Stimulated activated CD4-positive, alpha-beta T cell treated with anti-CD3 and anti-CD28 coated beads, Interleukin-4, amount 100 ng/mL, for 4 hours (primary cell): ENCODE measurements at places on chromosomes 6 and 20.
A peak's percentile ranks its signal among the peaks of the same experiment; 100 is the strongest.

GRCh38 chr6:137845460-137845859, 21.6 kb upstream of the TNFAIP3 start:
- DNase-seq: no peak

GRCh38 chr20:18405826-18406225, 61.0 kb downstream of the DZANK1 start:
- no peak for DNase-seq

DNA sequence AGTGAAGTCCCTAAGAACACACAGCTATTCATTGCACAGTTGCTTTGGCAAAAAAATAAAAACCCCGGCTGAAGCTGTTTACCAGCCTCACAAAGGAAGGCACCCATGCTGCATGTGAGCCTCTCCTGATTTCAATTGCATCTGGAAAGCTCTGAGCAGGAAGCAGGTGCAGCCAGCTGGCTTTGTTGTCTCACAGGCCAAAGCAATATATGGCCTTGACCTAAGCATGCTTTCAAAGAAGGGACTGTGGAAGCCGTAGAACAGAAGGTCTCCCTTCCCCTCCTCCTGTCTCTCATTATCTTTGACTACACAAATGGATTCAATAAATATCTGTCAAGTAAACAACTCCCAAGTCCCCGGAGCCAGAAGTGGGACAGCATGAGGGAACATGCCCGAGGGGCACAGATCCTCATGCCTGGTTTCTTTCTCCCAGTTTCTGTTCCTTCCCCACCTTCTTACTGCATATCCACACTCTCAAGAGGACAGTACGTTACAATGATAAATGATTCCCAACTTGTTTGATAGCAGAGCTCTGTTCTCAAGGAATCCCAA, 57.2 kb upstream of the PCSK2 start:
- no peak for DNase-seq

DNA sequence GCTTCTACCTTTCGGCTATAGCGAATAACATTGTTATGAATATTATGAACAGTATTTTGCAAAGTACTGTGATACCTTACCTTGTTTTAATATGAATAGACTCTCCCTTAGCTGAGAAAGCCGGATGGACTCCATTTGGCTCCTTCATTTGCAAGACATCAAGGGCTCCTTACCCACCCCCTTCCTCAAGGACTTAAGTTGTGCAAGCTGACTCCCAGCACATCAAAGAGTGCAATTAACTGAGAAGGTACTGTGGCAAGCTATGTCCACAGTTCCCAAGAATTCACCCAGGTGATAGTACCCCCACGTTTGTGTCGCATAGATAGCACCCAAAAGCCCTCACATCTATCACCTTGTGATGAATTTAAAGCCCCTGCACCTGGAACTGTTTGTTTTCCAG, 11.2 kb downstream of the CST5 start:
- DNase-seq: no peak

DNA sequence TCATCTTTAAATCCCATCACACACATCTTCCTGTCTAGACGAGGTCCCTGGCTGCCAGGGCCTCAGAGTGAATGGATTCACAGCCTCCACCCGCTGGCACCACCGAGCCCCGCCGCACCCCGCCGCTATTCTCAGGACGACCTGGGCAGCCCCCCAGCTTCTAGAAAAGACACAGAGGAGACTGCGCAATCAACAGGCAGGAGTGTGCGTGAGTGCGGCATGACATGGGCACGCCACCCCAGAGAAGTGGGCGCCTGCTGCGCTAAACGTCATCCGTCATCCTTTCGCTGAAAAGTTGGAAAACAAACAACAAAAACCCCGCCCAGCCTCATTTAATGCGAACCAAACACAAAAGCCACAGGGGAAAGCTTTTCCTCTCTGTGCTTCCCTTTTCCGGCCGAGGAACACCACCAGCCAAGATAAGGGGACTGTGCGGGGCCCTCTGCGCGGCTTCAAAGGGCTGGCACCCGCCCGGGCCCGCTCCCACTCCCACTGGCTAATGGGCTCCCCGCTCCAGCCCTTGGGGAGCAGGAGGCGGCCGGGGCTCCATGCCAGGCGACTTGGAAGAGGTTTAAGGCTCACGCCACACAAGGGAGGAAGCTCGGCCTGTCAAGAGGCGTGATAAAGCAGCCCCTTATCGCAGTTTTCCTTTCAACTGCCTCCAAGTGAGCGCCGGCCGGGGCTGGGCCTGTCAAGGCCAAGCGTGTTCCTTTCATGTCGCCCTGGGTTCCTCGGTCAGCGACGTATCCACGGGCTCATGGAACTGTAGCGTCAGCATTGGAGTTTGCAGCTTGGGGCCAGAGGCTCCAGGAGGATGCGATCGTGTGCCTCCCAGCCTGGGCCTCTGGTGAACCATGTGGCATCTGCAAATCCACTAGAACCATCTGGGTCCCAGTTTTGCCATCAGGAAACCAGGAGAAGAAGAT, 50.1 kb downstream of the NFATC2 start:
- DNase-seq: no peak

GRCh38 chr6:31806470-31807272, at the start of gene LSM2:
Gene LSM2, minus strand, starts transcription at chr6:31806966. Its CDS starts 209 bp downstream, at chr6:31806757.
- DNase-seq: peak; percentile 97

DNA sequence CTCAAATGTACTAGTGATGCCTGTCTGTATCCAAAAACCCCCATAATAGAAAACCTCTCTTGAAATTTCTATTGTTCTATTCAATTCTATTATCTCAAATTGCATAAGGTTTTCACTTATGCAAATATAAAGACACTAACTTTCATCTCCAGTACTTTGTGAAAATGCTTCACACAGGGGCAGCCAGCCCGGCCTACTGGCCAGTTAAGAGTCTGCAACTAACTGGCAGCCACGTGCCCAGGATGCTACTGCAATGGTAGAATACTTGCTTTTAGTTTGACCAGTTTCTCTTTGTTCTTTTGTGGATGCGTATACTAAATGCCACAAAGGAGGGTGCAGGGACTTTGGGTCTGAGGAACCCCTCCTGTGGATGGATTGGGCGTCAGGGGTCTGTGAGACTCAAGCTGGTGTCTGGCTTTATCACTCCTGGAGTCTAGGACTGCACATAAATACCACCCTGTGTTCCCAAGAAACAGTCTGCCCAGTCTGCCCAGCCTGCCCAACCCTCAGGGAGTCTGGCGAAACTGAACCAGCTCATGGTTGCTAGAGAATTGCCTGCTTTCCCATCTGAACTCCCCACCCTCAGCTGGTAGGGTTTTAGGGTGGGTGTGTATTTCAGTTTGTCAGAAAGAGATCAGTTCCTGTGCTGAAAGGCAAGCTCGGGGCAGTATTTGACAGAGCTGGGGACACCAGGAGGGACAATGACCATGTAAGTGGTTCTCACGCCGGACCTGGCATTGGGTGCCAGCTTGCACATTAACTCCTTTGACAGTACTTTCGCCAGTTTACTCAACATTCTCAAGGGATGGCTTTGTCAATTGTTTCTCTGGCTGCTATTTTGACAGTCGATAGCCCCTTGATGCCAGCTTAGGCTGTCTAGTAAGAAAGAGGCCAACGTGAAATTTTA, 558.2 kb upstream of the JAG1 start:
- DNase-seq: no peak

DNA sequence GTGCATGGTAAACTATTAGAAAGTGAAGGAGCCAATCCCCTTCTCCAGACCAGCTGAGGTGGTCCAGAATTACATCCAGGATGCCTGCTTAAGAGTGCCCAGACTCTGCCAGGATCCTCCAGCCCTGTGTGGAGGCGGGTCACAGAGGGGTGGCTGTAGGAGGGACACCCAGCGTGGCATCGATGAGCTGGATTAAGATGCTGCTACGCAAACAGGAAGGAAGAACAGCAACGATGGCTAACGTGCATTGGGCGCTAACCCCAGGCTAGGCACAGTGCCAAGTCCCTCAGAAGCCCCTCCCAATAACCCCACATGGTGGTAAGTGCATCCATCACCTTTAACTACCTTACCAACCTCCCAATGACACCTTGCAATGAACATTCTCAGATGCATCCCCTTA, 63.9 kb upstream of the MRPS10 start:
- DNase-seq: no peak

DNA sequence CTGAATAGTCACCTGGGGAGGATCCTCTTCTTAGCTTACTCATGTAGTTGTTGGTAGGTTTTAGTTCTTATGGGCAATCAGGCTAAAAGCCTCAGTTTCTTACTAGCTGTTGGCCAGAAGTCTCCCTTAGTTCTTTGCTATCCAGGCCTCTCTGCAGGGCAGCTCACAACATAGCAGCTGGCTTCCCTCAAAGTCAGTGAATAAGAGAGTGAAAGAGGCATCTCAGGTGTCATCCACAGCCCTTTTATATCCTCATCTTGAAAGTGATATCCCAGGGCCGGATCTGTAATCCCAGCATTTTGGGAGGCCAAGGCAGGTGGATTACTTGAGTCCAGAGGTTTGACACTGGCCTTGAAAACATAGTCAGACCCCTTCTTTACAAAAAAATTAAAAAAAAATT, 42.1 kb upstream of the FOXA2 start:
- no peak for DNase-seq

GRCh38 chr6:101845172-101845571, 451.7 kb downstream of the GRIK2 start:
- DNase-seq: no peak

- peak; percentile 97 for DNase-seq
These were observed 2.1 kb upstream of the DDX27 start for GRCh38 chr20:49216991-49217578.

DNA sequence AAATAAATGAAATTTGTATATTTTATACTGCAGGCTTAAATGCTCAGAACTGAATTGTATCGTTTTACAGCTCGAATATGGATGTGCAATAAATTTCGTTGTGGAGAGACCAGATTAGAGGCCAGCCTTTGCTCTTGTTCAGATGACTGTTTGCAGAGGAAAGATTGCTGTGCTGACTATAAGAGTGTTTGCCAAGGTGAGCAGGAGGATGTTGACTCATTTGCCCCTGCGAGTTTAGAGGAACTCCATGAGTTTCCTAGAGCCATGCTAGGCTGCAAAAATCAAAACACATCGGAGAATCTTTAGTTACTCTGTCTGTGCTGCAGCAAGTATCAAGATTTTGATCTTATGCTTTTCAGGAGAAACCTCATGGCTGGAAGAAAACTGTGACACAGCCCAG, 15.4 kb downstream of the ENPP3 start:
- no peak for DNase-seq

GRCh38 chr6:158006331-158006730, 24.7 kb downstream of the SYNJ2 start:
- DNase-seq: no peak

DNA sequence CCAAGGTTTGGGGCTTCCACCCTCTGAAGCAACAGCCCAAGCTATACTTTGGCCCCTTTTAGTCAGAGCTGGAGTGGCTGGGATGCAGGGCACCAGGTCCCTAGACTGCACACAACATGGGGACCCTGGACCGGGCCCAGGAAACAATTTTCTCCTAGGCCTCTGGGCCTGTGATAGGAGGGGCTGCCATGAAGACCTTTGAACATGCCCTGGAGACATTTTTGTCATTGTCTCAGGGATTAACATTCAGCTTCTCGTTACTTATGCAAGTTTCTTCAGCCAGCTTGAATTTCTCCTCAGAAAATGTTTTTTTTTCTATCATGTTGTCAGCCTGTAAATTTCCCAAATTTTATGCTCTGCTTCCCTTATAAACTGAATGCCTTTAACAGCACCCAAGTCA, 82.3 kb downstream of the LRRC1 start:
- DNase-seq: no peak

DNA sequence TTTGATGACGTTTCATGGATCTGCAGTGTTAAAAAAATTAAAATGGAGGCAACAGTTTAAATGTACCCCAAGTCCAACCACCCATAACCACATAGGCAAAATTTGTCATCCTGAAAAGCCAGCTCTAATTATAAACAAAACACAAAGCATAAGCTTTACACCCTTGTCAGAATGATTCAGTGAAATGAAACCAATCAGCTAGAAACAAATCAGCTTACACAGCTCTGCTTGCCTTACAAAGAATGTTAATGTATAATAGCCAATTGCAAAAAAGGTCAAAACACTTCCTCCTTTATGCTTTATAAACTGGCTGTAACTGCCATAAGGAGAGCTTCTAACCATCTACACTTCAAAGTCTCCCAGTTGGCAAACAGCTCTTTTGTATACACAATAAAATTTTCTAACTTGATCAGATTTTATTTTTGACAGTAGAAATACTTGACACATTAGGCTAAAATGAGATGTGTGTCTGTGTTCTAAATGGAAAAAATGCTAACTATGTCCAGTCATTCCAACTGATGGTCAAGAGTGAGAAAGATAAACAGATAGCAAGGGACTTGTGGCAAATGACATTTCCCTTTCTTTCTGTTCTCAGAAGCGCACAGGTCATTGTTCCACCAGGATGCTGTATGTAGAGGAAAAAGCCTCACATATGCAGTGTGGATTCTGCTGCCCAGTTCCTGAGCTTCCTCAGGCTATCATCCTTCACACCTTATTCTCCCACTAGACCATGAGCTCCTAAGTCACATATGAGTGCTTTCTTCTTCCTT, 344.3 kb upstream of the ID4 start:
- DNase-seq: no peak

DNA sequence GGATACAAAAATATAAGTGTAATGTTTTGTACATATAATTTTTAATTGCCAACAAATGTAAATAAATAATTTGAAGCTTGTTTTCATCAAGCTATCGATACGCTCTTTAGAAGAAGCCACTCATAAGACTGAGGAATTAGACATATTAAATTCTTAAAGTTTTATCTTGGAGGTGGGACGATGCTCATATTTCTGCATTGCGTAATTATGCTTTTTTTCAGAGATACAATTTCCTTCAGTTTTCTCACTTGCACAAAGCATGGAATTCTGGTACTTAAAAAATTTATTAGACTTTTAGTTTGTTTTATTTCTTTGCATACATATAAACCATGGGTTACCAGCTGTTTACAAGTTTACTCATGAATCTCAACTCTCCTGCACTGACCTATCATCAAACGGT, 980.0 kb downstream of the EYS start:
- DNase-seq: no peak

DNA sequence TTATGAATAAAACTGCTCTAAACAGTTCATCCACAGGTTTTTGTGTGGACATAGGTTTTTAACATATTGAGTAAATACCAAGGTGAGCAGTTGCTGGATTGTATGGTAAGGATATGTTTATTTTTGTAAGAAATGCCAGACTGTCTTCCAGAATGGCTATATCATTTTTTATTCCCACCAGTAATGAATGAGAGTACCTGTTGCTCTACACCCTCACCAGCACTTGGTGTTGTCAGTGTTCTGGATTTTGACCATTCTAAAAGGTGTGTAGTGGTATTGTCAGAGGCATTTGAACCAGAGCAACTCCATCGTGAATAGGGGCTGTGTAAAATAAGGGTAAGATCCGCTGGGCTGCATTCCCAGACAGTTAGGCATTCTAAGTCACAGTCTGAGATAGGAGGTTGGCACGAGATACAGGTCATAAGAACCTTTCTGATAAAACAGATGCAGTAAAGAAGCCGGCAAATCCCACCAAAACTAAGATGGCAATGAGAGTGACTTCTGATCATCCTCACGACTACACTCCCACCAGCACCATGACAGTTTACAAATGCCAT, 12.9 kb upstream of the NT5E start:
- DNase-seq: no peak

DNA sequence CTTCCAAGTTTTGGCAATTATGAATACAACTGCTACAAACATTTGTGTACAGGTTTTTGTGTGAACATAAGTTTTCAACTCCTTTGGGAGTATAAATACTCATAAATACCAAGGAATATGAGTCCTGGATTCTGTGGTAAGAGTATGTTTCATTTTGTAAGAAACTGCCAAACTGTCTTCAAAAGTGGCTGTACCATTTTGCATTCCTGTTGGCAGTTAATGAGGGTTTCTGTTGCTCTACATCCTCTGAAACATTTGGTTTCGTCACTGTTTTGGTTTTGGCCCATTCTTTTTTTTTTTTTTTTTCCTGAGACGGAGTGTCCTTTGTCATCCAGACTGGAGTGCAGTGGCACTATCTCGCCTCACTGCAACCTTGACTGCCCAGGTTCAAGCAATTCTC, 8.5 kb downstream of the AP5S1 start:
- no peak for DNase-seq
